ENCODE measurements at places on chromosomes 6 and 20. TPM values are rescaled to one million over a fixed set of nuclear protein-coding genes. Genes with fewer than 3 reads are reported as not detected.
A peak's percentile ranks its signal among the peaks of the same experiment; 100 is the strongest.

Gene CLDN20
- not detected for total RNA-seq

Gene SGK2
- not detected for total RNA-seq

Gene NKAIN4
- not detected for total RNA-seq

Gene SEMG1
- not detected for total RNA-seq

Gene EFCAB8
- not detected for total RNA-seq

Gene ADGB
- not detected for total RNA-seq

Gene OR2J3
- total RNA-seq: not detected

Gene BPIFA2
- not detected for total RNA-seq

- DNase-seq: no peak
Observed at GRCh38 chr6:28005975-28006374, 48.9 kb downstream of the OR2B6 start.

DNA sequence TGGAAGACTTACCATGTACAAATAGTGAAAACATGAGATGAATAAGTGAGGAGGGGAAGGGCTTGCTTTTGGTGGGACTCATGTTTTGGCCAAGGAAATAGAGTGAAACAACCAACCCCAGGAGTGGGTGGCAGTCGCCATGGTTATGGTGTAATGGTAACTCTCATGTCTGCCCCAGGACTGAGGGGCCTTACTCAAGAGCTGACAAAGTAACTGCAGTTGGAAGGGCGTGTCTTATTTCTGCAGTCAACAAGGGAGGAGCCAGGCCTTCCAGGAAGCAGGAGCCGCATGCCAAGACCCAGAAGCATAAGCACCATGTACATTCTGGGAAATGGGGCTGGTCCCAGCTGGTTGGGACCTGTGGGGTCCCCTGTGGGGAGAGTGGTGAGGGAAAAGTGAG is 108.5 kb downstream of the UNC5CL start:
- DNase-seq: peak; percentile 20

GRCh38 chr20:9068841-9069663 is at the start of gene PLCB4:
PLCB4 (plus strand) TSS chr20:9069087; CDS start chr20:9307815, 238,728 bp downstream.
- peak; percentile 66 for DNase-seq

DNA sequence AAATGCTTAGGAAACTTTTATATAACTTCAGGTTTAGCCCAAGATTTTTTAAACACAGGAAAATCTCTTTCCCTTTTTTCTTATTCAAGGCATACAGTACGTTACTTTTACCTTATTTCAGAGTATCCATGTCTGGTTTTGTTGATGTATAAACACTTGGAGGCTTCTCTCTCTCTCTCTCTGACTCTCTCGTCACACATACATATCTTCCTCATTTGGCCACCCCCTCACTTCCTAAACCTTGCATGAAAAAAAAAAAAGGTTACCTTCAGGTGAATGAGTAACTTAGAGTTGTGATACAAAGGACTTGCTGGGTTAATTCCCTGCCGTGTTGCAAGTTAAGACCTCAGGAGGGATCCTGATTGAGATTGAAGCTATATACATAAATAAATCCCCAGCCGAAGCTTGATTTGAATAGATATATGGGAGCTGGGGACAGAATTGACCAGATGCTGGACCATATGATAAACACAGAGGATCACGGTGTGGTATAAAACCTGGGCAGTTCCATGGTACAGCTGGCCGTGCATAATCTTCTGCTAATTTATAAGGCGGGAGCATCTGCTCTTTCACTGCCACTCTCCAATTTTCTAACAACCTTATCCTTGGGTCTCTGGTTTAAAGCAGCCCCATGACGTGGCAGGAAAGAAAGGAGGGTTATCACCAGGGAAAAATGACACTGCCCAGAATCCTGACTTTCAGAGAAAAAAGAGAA is 55.1 kb upstream of the IL20RA start:
- no peak for DNase-seq

GRCh38 chr6:115137910-115138309 is 795.1 kb upstream of the HS3ST5 start:
- DNase-seq: no peak

- DNase-seq: no peak
Observed at GRCh38 chr6:91376686-91377085, 789.8 kb upstream of the MAP3K7 start.

DNA sequence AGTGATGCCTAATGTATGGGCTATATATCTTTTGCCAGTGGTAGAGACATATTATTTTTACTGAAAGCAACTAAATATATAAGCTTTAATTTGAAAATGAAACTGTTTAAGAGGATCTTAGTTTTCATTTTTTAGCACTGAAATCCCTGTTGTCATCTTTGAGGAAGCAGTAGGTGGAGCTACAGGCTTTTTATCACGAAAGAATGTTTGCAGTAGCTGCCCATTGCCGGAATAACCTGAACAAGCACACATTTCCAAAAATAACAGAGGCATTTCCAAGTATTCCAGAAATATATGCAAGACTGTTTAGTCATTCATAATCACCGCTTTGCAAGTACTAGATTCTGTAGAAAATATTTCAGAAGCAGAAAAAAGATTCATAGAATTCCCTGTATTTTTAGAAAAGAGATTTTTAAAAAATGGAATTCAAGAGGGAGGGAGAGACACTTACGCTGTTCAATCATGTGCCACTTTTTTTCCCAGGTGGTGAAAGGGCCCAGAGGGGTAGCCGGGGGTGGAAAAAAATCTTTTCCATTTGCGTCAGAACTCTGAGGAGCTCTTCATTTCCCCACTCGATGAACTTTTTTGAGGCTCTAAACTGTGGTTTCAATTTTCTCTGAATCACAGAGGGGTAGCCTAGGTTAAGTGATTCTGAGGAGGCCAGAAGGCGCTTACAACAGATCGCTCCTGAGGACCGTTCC is 142.5 kb upstream of the FERMT1 start:
- DNase-seq: peak; percentile 73

- DNase-seq: no peak
Observed at GRCh38 chr6:124982669-124983068, 20.4 kb downstream of the RNF217 start.

DNA sequence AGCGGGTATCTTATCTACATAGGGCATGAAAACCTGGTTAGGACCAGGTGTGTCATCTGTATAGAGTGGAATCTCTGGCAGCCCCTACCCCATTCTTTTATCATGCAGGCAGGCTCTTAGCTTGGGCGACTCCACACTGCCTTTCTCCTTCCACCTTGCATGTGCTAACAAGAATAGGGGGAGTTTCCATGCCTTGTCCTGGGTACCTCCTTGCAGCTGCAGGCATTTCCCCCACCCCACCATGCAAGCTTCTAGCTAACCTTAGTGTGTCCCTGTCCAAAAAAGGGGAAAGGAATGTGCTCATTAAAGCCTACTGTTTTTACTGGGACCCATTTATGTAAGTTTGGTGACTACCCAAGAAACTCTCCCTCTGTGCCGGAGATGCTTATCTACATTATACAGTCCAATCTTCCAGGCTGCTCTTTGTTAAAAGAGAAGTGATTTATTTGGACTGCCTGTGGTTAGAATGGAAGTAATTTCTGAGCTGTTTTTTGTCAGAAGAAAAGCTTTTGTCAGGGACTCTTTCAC is 10.5 kb upstream of the CEP43 start:
- DNase-seq: no peak

DNA sequence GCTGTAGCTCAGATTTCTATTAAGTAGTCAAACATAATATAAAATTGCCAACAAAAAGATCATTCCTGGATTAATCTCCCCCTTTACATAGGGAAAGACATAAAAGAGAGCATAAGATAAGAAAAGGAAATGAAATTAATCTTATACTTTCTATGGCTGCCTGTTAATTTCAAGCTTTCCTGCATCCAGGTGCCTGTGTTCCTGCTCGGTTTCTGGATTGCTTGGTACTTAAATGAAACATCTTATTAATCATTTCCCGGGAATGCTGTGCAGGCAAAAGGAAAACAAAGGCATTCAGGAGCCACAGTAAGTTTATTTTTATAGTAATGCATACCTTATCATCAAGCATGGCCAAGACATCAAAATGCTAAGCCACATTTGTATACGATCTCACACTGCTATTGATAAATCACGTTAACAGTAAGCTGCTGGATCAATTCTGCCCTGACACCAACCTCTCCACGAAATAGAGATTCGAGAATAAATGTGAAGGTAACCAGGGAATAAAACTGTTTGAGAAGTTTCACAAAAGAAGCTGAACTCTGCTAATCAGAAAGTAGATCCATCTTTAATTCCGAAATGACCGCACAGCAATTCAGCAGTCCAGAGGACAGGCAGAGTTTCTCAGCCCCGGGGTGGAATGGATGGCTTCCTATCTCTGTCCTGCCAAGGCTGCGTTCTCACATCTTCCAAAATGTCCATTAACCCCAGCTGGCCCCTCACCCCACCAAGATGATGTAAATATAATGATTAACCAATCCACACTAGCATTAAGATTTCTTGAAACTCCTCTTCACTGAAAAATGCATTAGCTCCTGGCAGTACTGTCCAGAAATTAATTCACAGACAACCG is 32.6 kb upstream of the APCDD1L start:
- DNase-seq: peak; percentile 73

GRCh38 chr6:126033696-126034095 is 47.4 kb downstream of the TRMT11 start:
- DNase-seq: peak; percentile 91

Data from IMR-90 (cell line).